Amniotic epithelial cell (primary cell): ENCODE measurements at places on chromosomes 6 and 20.
A peak's percentile ranks its signal among the peaks of the same experiment; 100 is the strongest.

DNA sequence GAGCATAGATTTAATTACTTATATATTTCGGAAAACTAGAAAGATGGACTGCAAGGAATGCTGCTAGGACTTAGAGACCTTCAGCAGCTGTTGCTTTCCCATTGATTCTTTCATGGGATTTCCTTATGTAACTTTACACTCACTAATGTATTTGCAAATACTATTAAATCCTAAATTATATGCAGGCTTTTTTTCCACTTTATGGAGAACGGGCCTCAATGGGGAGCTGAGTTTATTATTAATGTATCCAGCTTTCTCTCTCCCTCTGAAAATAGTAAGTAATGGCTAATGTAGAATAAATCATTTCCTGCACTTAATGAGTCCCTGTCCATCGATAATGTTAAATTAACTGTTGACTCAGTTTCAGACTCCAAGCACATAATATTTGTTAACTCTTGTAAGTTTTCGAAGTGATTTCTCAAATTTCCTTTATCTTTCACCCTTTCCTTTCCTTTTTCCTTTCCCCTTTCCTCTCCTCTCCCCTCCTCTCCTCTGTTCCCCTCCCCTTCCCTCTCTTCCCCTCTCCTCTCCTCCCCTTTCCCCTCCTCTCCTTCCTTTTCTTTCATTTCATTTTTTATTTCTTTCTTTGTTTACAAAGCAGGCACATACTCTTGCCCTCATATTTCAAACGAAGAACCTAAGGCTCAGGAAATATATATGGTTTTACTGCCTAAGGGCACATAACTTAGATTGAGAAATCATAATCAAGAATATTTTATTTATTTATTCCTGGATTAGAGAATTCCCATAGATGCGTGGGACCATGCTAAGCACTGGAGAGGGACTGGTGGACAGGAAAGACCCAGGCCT is 503.6 kb downstream of the MMUT start:
- no peak for DNase-seq

DNA sequence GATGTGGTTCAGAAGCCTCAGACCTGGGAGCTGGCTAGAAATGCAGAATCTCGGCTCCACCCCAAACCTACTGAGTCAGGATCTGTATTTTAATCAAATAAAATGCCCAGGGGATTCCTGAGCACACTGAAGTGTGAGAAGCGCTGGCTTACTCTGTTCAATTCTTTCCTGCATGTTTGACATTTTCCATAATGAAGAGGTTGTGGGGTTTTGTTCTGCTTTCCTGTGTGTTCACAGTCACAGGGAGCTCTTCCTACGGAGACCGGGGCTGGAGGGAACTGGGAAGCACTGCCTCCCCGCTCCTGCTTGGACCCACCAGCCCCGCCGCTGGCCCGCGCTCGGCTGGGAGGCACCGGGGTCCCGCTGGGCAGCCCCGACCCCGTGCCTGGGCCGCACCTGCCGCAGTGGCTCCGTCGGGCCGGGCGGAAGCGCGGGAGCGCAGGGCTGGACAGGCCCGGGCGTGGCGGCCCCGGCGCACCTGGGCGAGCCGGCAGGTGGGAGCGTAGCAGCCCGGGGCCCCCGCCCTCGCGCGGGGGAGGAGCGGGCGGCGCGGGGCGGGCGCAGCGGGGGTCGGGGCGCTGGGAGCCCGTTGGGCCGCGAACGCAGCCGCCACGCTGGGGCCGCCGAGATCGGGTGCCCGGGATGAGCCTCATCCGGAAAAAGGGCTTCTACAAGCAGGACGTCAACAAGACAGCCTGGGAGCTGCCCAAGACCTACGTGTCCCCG is at the start of gene MAPK13:
Gene MAPK13, plus strand, starts transcription at position 573 of the 726 bp plus-strand sequence. Its CDS starts 70 bp downstream, at position 643.
- DNase-seq, result peak; percentile 32

DNA sequence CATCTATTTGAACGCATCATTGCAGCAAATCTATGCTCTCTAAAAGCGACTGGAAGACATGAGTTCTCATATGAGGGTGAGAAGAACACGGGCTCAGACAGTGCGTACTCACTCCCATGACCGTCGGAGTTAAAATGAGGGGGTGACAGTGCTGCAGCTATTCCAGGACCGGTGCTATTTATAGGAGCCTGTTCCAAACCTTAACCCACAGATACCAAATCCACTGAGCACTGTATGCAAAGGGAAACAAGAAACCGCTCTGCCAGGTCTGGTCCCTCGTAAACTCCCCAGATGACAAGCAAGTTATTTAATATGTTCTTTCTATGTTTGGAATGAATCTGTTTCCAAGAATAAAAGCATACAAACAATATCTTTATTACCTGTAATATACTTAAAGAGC is 22.9 kb downstream of the PPP1R3G start:
- DNase-seq, result no peak

- no peak for DNase-seq
These were observed 1.2 kb downstream of the SNTA1 start for GRCh38 chr20:33442136-33443005.

GRCh38 chr6:44133003-44133931 is 5.9 kb downstream of the TMEM63B start:
- DNase-seq, result peak; percentile 59

GRCh38 chr6:144417681-144418080 is 132.5 kb downstream of the UTRN start:
- DNase-seq, result no peak

DNA sequence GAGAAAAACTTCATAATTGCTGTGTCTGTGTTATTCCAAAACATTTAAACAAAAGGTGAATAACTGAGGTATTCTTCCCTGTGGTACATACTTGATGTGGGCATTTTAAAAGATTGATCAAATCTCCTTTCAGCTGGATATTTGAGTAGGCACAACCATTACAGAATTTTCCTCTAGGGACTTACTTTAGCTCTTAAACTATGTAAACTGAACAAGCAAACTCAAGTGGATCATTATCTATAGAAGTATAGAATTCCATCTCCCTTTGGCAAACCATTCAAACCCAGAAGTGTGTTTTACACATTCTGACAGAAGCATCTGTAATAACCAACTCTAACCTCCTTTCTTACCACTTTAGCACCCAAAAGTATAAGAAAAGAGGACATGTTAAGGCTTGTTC is 241.4 kb downstream of the ESR1 start:
- no peak for DNase-seq

- peak; percentile 28 for DNase-seq
These were observed 122.3 kb downstream of the ANKS1A start for GRCh38 chr6:35011096-35012041.

DNA sequence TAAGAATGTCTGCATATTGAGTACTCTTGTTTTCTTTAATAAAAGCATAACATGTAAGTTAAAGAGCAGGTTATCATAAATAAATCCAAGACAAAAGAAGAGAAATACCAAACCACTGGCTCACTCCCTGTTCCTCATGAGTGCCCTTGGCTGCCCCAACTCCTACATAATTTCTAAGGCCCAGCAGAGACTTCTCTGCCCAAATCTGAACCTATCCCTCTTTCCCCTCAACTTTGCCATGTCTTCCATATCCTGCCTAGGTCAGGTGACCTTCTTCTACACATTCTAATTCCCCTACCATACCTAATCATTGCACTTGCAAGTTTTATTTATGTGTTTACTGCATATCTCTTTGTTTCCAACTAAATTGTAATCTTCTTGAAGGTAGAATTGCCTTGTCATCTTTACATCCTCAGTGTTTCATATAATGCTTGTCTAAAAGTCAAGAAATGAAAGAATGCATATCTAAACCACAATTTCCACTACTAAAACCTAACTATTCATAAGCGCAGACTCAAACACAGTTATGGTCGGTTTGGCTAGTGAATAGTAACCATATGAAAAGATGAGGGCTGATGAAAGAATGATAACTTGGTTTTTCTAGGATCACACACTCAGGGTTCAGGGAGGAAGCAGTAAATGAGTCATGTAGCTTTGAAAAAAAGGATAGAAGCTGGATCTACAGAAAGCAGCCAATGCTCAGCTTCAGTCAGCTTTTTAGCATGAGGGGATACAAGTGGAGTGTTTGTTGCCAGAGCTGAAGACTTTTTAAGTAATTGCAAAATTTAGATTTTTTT is 53.3 kb upstream of the EYA4 start:
- DNase-seq, result no peak

GRCh38 chr6:169239181-169239580 is 14.5 kb downstream of the THBS2 start:
- no peak for DNase-seq

DNA sequence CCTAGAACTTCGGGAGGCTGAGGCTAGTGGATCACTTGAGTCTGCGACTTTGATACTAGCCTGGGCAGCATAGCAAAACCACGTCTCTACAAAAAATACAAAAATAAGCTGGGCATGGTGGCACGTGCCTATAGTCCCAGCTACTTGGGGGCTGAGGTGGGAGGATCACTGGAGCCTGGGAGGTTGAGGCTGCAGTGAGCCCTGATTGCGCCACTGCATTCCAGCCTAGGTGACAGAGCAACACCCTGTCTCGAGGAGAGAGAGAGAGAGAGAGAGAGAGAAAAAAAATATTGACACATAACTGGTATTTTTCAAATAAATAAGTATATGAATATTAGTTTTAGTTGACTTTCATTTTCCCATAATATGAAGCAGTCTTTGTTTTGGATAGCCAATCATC is 222.2 kb downstream of the BTBD9 start:
- DNase-seq, result peak; percentile 18

- DNase-seq, result no peak
These were observed 99.3 kb upstream of the VSTM2L start for GRCh38 chr20:37803438-37804307.

DNA sequence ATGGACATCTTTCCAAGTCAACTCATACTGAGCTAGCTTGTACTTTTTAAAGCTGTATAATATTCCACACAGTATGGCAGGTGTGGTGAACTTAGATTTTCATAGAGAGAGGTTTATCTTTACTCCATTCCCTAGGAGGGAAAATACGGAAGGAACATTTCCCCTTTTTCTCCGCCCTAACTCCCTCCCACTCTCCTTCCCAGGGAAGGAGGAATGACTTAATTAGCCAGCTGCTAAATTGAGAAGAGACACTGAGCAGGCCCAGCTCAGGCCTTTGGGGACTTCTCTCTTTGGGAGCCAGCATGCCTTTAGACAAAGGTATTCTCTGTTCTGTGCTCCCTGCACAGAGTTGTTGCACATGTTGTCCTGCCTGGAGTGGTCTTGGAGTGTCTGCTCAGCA is 46.1 kb downstream of the MBOAT1 start:
- DNase-seq, result no peak

DNA sequence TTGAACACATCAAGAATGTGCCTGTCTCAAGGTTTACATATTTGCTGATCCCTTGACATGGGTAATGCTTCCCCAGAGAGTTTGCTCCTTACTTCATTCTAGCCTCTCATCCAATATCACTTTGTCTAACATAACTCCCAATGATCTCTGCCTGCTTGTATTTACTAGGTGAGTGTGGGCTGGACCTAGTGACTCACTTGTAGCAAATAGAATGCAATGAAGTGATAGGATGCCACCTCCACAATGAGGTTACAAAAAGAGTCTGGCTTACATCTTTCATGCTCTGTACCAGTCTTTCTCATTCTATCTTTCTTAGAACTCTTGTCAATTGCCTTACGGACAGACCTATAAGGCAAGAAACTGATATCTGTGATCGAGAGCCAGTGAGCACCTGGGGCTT is 44.9 kb upstream of the TMEM200A start:
- DNase-seq, result no peak

GRCh38 chr6:137659871-137660270 is 165.7 kb upstream of the OLIG3 start:
- no peak for DNase-seq

DNA sequence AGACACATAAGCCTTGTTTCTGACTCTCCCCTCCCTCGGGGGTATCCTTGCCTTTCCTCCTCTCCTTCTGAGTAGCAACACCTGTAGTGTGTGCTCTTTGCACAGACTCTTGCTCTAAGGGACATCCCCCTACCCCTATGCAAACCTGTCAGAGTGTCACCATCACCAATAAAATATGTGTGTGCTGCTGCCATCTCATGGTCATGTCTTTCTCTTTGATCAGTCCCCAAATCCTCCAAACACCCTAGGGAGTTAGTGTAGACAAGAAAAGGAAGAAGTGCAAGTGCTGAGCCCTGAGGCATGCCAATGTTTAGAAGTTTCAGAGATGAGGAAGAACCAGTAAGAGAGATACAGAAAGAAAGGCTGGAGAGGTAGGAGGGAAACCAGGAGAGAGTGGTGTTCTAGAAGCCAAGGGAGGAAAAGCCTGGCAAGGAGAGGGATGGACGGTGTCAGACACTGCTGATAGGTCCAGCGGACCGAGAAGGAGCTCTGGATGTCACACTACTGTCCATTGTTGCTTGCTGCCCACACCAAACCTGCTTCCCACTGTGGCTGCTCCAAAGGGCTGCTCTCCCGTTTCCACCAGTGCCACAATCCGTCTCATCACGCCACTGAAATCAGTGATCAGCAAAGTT is 16.4 kb downstream of the TRMT6 start:
- no peak for DNase-seq

- no peak for DNase-seq
These were observed 31.8 kb downstream of the ACSS1 start for GRCh38 chr20:25025986-25026605.
